ENCODE measurements at places on chromosomes 13 and 19.

DNA sequence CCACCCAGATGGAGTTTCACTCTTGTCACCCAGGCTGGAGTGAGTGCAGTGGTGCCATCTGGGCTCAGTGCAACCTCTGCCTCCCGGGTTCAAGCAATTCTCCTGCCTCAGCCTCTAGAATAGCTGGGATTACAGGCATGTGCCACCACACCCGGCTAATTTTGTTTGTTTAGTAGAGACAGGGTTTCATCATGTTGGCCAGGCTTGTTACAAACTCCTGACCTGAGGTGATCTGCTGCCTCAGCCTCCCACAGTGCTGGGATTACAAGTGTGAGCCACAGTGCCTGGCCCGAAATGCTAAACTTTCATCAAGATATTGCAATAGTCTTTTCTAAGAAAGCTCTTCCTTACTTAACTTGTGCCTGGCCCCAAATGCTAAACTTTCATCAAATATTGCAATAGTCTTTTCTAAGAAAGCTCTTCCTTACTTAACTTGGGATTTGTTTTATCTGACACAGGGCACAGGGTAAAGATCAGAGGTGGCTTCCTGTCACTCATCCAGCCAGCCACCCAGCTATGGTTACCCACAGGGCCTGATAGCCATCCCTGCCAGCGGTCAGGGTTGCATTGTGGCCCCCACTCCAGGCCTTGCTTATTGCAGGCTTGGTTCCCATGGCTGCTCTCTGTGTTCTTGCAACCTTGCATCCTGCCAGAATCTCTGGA is 352.3 kb upstream of the TMTC4 start:
- no peak for DNase-seq

DNA sequence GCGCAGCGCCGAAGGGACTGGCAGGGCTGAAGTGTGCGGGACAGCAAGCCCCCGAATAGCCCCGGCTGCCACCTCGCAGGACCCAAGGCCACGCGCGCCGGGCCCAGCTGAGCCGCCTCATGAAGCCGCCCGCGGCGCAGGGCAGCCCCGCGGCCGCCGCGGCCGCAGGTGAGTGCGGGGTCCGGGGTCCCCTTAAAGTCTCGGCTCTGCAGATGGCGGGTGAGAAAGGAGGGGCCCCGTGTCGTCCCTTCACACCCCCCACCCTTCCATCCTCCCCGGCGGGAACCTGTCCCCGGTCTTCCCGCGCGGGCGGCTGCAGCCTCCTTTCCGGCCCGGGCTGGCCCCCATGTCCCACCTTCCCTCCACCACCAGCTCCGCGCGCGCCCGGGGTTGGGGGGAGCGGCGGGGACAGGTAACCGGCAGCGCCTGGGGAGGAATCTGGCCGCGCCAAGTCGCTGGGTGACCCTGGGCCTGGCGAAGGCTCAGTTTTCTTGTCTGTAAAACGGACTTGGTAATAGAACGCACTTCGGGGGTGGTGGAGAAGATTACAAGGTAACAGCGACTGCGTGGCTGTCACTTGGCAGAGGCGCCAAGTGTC is 338 bp downstream of the RGCC start:
- DNase-seq: peak; percentile 30

- DNase-seq: no peak
Observed at GRCh38 chr13:67736646-67737420, 506.7 kb upstream of the PCDH9 start.

- DNase-seq: no peak
Observed at GRCh38 chr13:46087481-46087880, 17.4 kb downstream of the CPB2 start.

- no peak for DNase-seq
Observed at GRCh38 chr13:20118268-20119140, 42.3 kb downstream of the GJA3 start.

GRCh38 chr13:86960876-86961275 is 710.3 kb upstream of the SLITRK5 start:
- no peak for DNase-seq

DNA sequence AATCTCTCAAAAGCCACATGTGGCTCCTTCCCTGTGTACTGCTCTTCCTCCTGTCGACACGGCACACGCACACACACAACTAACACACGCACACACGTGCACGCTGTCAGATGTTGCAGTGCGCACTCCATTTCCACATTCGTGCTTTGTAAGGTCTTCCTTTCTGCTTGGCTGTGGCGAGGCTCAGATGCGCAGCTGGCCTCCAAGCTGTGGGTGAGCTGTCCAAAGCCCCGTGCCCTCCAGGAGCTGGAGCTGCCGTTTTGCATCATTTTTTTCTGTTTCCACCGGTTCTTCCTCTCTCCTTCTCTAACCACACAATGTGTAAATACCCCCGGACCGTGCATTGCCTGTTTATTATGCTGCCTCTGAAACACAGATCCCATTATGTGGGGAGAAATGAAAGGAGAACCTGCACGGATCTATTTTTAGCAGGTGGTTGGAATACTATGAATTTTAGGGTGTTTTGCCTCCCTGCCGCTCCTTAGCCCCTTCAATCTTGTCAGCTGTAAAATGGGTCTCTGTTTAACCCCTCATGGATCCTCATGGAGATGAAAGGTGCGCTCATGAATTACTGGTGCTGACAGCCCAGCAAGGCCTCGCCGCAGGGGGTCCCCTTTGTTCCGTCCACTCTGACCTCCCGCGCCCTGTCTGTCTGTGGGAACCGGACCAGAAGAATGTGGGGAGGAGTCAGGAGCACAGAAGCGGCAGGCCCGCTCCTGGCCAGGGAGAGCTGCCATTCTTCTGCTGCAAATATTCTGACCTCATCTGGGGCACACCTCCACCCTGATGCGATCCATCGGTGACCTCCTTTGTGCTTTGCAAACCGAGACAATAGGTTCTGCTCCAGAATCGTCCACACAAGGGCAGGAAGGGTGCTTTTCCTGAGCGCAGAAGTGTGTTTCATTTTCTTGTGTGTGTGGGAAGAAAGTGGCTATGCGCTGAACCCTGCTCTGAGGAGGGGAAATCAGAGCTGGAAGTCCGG is 137.7 kb downstream of the SOX1 start:
- DNase-seq: no peak

DNA sequence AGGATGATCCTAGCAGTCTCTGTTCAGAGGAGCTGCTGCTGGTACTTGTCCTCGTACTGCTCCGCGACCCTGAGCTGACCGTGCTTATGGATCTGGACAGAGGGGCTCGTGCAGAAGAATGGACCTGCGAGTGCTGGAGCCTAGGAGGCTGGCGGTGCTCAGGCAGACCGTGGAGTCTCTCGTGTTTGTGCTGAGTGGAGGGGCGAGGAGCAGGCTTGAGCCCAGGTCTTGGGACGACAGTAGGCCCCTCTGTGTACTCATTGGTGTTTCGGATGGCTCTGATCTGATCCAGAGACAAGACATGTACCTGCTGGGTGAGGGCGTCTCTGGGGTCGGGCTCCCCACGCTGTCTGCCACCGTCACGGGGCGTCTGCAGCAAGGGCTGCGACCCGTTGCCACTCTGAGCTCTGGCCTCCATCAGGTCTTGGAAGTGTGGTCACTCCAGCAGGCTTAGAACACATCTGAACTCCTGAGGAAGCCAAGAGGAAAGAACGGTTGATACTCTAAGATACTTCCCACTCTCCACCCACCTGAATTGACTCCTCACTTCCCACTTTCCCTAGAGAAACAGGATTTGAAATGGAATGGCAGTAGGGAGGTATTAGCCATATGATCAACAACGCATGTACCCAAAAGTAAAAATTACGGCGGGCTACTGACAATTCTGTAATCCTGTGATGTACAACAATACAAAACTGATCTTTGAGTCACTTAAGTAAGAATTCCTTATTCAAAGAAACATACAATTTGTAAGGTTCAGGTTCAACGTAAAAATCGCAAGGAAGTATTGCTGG is 3.4 kb downstream of the SPRY2 start:
- DNase-seq: no peak

DNA sequence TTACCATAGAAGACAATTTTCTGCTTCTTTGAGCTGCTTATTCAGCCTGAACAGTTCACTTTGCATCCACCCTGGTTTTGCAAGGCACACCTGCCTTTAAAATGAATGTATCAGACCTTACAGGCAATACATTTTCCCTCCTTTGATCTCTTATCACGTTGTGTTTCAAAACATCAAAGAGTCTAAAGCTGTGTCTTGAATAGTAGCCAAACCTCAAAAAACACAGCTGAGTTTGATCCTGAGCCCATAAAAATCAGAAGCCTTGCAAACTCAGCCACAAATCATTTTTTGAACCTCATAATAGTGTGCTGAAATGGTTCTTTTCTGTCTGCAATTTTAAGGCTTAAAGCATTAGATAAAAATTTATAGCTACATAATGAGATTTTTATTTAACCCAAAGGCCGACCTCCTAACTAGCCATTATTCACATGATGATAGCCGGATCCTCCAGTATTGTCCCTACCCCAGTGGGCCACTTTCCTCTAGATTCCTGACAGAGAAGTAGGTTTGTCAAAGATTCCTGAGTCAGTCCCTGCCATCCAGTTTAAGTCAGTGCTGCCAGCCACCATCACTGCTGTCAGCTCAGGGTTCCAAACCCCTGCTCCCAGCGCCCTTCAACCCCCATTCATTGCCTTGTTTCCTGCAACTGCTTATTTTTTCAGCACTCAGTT is 71.8 kb downstream of the CAB39L start:
- DNase-seq: no peak

- DNase-seq: no peak
Observed at GRCh38 chr19:29366757-29367156, 153.8 kb upstream of the UQCRFS1 start.

- DNase-seq: no peak
Observed at GRCh38 chr13:66532845-66533244, 697.3 kb downstream of the PCDH9 start.

DNA sequence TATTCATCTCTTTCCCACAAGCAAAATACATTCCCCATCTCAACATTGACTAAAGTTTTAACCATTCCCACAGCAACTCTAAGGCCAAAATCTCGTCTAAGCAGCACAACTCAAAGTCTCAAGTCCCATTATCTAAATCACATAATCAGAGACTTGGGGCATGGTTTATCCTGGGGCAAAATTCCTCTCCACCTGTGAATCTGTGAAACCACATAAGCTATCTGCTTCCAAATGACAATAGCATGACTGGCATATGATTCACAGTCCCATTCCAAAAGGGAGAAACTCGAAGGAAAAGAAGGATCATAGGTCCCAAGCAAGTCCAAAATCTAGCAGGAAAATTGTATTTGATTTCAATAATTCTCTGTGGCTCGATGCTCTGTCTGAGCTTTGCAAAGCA is 73.0 kb downstream of the ANKRD10 start:
- DNase-seq: no peak

DNA sequence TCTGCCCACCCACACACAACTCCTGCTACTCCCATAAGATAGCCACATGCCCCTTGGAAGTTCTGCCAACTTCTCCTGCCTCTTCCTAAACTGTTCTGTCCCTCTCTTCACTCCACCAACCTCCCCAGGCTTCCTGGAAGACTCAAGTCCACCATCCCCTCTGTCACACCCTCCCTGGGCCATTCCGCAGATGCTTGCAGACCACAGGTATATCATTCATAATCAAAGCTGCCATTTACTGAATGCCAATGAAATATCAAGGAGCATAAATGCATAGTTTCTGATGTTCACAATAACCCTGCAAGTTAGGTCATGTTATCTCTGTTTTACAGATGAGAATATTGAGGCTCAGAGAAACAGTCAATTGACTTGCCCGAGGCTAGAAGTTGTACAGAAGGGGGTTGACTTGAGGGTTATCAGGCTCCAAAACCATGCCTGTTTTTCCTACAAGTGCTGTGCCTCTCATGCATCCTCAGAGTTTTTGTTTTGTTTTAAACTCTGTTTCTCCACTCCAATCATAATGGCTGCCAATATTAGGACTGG is 135.6 kb downstream of the SLC7A1 start:
- DNase-seq: no peak

- DNase-seq: no peak
Observed at GRCh38 chr13:101555610-101556009, 103.1 kb downstream of the ITGBL1 start.

- no peak for DNase-seq
Observed at GRCh38 chr13:99873141-99873540, 98.4 kb downstream of the ZIC5 start.

Measured in activated T-helper 1 cell treated with anti-CD3 and anti-CD28 coated beads, Interleukin-12 subunit alpha, Interleukin-12 subunit beta, Interleukin-2, Interleukin-4 antibody, amounts not matched to agents 30 ng/mL and 10 ng/mL and 1 ng/mL, durations not matched to agents 14 hours and 24 hours and 36 hours (primary cell).